ENCODE measurements at places on chromosomes 13 and 19.
A peak's percentile ranks its signal among the peaks of the same experiment; 100 is the strongest.

- DNase-seq, result no peak
Observed at GRCh38 chr13:106630162-106630561, 62.2 kb upstream of the ARGLU1 start.

- peak; percentile 77 for DNase-seq
Observed at GRCh38 chr19:3270902-3271301, 46.4 kb downstream of the CELF5 start.

DNA sequence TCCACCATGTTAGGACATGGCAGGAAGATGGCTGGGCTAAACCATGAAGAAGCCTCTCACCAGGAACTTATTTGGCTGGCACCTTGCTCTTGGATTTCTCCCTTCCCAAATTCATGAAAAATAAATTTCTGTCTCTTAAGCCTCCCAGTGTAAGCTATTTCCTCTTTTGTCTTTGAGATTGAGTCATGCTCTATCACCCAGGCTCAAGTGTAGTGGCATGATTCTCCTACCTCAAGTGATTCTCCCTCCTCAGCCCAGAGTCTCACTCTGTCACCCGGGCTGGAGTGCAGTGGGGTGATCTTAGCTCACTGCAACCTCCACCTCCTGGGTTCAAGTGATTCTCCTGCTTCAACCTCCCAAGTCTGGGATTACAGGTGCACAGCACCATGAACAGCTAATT lies 12.6 kb downstream of the ZNF888 start:
- DNase-seq, result no peak

GRCh38 chr13:81929988-81930387 lies 1589.1 kb upstream of the SPRY2 start:
- peak; percentile 46 for DNase-seq

DNA sequence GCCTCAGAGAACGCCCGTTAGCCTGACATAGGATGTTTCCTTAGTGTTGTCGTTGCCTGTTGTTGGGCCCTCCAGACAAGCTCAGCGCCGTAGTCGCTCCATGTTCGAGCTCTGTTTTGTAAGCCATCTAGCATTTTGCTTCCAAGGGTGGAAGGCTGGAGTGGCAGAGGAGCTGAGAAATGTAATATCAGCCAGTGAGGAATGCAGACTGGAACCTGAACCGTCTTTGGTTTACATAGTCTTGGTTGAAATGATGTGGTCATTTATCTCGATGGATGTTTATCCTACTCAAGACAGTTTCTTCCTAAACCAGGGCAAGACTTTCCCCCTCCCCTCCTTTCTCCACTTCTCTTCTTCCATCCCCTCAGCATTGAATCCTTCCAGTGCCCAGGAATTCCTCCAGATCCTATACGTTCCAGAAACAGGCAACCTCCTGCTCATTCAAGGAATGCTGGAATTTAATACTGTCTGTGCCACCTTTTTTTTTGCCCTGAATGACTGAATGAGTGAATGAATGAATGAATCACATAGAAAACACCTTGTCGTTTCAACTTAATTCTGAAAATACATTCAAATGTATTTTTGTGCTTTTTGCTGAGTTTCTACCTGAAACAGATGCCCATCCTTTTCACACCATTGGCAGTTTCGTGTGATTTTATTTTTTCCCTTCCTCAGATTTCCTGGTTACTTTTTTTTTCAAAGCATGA lies 109.5 kb upstream of the MBNL2 start:
- DNase-seq, result no peak

GRCh38 chr19:4099041-4099764 lies 24.7 kb downstream of the MAP2K2 start:
- DNase-seq, result no peak

DNA sequence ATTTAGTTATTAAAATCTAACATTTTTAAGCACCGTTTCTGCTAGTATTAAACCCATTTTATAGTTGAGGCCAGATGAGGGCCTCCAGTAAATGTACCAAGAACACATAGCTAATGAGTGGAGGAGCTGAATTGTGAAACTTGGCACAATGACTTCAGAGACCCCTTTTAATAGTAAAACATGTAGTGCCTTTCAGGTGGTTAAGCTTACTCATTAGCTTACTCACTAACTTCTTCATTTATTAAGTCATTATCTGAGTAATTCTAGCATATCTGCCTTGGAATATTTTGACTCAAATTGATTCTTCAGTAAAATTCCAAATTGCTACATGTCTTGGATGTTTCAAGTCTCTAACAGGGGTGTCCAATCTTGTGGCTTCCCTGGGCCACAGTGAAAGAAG lies 735.2 kb downstream of the LIG4 start:
- no peak for DNase-seq

- no peak for DNase-seq
Observed at GRCh38 chr19:11247391-11247790, 8.0 kb downstream of the ANGPTL8 start.

DNA sequence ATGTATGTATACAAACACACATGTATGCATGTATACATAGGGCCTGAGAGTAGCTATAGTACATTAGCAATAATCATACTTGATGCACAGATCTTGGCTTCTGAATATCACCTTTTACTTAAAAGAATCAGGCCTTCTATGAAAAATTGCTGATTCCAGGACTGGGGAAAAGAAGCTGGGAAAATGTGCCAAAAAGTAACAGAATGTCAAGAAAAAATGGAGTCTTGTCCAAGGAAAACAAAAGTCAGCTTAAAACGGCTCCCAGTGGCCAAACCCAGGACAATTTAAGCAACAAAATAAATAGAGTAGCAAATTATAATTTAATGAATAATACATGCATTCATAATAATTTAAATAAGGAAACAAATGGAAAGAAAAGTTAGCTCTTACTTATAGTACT lies 2104.9 kb downstream of the PCDH9 start:
- DNase-seq, result no peak

GRCh38 chr19:1450735-1451731 lies 1.1 kb downstream of the APC2 start:
- DNase-seq, result peak; percentile 44

- DNase-seq, result no peak
Observed at GRCh38 chr13:28380319-28380718, 114.6 kb downstream of the FLT1 start.

DNA sequence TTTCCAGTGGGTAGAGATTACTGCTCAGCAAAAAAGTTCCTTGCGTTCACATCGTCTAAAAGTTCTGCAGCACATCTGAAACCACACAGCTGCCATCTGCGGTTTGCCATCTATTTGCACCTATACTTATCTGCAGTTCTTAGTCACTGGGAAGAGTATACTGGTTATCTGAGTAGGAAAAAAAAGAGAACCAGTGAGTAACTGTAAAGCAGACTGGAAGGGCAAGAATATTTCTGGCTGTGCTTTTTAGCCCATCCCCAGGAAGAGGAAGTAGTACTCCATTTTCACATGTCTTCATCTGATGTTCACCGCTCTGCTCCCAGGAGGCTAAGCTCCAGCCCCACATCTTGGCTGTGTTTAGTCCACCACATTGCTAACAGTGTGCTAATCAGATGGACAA lies 35.6 kb downstream of the EFNB2 start:
- DNase-seq, result no peak

DNA sequence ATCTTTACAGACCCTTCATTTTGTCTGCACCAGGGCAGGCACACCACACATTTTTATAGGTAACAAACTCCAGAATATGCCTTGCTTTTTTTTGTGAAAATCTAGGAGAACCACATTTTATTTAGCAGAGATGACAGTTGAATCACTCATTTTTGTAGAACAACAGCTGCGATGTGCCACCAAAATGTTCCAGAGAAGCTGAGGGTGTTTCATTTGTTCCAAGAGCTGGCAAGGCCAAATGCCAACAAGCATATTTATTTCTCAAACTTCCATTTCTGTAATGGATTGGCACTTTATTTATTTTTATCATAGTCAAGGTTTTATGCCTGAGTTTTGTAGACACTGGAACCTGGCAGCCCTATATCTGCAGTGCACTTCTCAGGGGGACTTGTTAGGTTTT lies 10.4 kb downstream of the OLFM4 start:
- DNase-seq, result no peak

- DNase-seq, result peak; percentile 73
Observed at GRCh38 chr19:46746281-46747057, at the start of gene STRN4. Gene STRN4 (minus strand): TSS chr19:46746450. CDS start chr19:46746430, 20 bp downstream.

GRCh38 chr19:48511800-48512503 lies at the start of gene LMTK3:
Gene LMTK3 (minus strand): TSS chr19:48511835. CDS start chr19:48511576, 259 bp downstream.
- no peak for DNase-seq

- DNase-seq, result no peak
Observed at GRCh38 chr13:26967119-26968038, 204.2 kb downstream of the USP12 start.
